CD4-positive, alpha-beta T cell treated with Interleukin-17A for 4 hours (primary cell): ENCODE measurements at places on chromosomes 7 and 10.

DNA sequence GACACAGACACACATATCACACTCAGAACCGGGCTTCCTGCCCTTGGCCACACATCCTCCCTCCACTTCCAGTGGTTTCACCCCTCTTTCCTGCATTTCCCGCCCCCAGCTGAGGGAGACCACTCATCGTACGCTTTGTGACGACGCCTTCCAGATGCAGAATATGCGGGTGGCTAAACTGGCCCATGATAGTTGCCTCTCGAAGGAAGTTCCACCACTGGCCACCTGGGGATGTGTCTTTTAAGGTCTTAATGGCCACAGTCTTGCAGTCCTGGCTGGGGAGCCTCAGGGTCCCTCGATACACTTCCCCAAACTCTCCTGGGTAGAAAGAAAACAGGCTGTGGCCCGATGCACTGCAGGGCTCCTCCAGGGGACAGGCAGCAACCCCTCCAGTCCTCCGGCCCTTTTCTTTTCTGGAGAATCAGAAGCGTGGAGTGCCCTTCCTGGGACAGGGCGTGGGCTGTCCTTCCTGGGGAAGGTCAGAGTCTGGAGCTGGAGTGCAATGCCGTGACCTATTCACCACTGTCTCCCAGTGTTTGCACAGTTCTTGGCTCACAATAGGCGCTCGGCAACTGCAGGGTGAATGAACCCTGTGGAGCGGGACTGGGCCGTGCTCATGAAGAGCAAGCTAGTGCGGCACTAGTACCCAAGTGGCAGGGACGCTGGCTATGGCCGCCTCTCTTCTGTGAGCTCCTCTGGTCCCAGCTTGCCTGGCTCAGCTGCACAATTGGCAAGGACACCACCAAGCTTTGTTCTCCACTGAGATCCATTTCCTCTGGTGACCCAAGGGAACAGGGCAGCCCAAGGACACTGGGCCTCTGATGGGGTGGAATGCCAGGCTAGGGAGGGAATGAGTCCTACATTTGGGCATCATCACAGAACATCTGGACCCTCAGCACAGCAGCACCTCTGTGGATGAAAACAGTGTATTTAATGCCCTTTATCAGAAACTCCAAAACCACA, 13.2 kb downstream of the EPHA1 start:
- no peak for DNase-seq

GRCh38 chr10:75607576-75607975, 176.2 kb downstream of the LRMDA start:
- no peak for DNase-seq

GRCh38 chr7:38880454-38880853, 28.5 kb downstream of the VPS41 start:
- no peak for DNase-seq

GRCh38 chr7:70539205-70539604, 592.7 kb upstream of the GALNT17 start:
- no peak for DNase-seq

GRCh38 chr7:104296900-104297299, 31.5 kb upstream of the LHFPL3 start:
- DNase-seq, result no peak

- no peak for DNase-seq
Measured at GRCh38 chr10:126734015-126734414, 63.5 kb upstream of the C10orf90 start.

DNA sequence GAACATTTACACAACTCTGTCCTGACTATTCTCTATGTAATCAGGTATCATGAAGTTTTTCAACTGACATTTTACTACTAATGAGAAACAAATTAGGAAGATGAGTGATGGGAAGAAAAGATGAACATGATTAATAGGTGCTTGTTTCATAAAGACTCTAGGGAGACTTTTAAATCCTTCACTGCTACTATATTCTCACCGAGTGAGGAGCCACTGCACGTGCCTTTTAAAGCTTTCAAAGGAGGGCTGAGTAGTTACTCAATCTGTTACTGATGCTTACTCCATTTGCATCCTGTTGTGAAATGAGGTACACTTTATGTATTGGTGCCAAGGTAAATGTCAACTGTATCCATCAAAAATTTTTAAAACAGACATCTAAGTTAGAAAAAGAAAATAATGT, 1.3 kb upstream of the COMMD3 start:
- DNase-seq, result no peak

- DNase-seq, result peak; percentile 45
Measured at GRCh38 chr7:44618753-44619152, 12.3 kb downstream of the OGDH start.

DNA sequence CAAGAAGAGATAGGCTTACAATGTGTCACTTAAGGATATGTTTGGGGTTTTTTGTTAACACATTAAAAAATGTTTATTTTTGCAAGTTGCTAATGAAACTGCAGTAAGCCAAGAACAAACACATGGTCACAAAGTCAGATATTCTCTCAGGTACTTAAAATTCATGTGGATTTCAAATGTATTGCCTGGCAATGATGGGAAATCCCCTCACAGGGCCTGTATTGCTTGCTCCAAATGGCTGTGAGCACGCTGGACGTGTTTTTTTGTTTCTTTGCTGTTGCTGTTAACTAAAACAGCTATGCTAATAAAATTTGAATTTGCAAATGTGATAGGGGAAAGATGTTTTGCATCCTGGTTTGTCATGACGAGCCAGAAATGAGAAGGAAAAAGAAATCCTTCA, 3.8 kb upstream of the CELF2 start:
- no peak for DNase-seq

GRCh38 chr7:43869867-43870240, 537 bp upstream of the MRPS24 start:
- DNase-seq, result peak; percentile 10

- DNase-seq, result peak; percentile 71
Measured at GRCh38 chr7:100887516-100888290, 1.8 kb downstream of the UFSP1 start.

DNA sequence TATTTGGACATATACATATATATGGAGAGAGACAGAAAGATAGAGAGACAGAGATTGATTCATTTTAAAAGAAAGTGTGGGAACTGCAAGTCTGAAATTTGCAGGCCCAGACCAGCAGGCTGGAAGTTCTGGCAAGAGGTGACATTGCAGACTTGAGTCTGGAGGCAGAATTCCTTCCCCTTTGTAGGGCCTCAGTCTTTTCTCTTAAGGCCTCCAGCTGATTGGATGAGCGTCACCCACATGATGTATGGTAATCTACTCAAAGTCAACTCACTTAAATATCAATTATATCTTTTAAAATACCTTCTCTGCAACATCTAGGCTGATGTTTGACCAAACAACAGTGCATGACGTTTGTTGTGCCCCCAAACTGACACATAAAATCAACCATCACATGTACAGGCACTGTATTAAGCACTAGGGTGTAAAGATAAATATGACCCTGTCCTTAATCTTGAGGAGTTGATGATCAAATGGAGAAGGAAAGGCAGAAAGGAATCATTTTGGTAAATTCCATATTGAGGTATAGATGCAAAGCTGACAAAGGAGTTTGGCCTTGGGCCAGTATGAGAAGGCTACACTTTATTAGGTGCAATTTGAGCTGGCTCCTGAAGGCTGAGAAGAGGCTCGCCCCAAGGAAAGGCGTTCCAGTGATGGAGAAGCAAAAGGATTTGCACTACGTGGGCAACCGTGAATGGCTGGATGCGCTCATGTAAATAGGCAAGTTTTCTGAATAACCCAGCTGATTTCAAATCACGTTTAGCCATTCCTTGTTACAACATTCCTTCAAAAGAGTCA, 52.6 kb downstream of the BPGM start:
- no peak for DNase-seq

GRCh38 chr10:91621483-91622113, 11.3 kb downstream of the PPP1R3C start:
- no peak for DNase-seq

DNA sequence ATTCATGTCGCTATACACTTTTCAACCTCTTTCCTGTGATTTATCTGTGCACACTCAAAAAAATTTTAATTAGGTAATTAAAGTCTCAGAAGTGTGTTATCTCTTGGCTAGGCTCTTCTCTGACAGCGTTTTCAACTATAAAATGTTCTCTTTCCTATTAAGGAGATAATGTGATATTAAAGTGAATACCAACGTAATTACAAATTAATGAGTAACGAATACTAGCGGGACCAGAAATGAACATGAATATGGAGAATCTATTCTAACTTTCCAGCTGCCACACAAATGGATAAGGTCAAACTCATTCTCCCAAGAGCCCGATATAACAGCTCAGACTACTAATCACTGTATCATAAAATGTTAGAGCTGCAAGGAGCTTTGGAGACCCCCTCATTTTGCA, 12.0 kb downstream of the COL1A2 start:
- DNase-seq, result no peak

- no peak for DNase-seq
Measured at GRCh38 chr7:92020636-92021035, 80.0 kb downstream of the AKAP9 start.

DNA sequence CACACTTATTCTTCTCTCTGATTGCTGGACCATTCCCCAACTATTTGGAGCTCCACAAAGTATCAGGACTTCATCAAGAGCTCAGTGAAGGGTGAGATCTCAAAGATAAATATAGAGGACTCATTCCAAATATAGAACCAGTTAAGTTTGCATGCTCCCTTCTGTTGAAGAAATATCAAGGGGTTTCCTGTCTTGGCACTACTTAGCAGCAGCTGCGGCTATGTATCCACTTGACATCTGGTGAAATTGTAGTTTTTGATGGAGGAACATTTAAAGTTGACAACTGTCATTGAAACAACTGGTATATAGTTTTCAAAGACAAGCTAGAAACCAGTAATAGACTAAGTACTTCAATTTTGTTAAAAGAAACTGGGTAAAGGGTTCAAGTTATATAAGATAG, 1.0 kb upstream of the SPAG6 start:
- no peak for DNase-seq

DNA sequence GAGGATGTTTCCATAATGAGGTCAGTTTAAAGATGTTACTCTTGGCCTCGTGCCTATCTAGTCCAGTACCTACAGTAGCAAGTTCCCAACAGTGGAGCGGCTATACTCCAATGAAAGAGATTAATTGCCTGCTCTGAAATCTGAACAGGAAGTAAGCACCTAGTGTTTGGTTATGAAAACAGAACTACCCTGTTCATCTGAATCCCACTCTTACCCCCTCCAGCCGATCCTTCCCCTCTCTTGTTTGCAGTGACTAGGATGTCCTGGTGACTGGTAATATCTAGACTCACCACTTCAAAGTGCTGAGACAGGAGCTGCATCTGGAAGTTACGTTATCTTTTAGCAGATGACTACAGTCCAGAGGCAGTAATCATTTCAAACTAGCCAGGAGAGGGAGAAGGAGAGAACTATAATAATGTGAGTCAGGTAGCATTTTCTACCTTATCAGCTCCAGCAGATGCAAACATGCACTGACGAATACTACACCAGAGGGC, 666.7 kb upstream of the NRP1 start:
- no peak for DNase-seq

DNA sequence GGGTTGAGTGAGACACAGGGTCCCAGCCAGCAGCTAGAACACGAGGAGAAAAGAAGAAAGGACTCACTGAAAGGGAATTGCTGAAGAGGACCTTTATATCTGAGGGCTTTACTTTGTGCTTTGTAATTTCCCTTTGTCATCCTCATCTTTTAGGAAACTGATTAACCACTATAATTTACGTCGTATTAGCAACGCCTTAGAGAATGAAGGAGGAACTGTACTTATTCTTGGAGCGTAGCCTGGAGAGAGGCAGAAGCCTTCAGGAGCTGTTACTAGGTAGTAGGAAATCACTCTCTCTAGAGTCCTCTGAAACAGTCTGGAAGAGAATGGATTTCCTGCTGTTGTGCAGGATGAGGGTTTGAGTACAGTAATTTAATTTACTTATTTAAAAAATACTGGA, 101.0 kb upstream of the STEAP1B start:
- DNase-seq, result no peak

DNA sequence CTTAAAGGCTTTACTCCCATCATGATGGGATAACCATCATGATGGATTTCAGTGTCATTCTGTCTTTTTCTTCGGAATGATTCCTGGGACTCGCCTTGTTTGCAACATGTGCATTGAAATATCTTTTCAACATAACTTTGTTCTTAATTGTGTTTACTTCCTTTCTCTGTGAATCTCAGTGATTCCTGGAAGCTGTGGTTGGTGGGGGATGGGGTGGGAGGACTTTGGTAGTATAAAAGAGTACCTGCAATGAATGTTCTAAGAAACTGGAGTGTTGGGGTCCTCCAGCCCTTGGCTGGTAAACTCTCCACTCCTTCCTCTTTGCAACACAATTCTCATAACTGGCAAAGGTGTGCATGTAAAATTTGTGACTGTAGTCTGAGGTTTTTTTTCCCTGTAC, 11.5 kb upstream of the SH2D4B start:
- peak; percentile 55 for DNase-seq

- no peak for DNase-seq
Measured at GRCh38 chr7:25839084-25839769, 312.8 kb upstream of the NFE2L3 start.

DNA sequence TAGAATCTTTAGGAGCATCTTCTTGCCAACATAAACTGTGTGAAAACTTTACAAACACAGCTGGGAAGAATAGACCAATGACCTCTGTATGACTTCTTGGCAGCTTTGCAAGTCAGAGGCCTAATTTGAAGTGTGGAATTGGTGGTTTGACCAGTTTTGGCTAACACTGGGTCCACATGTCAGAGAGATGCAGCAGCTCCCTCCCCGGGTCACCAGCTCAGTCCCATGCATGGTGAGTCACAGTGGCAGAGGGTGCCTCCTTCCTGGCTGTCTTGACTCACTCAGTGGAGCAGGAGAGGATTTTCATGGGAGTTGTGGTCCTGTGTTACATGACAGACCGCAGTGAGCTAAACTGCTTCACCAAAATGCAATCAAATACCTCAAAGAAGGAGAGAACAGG, 8.2 kb upstream of the STARD3NL start:
- no peak for DNase-seq

DNA sequence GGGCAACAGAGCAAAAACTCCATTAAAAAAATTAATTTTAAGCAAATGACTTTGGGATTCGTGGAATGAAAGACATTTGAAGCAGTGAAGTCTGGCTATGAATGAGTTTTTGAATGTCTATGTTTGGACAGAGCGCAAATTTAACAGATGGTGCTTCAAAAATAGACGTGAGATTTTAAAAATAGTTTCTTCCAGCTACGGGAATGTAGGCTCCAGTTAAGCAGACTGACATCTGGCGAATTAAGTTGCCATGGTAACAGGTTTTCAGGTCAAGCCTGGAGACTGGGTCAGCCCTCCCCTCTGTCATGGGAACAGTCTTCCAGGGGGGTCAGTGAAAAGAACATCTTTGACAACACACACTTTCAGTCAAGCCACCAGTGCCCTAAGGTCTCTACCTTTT, 62.0 kb downstream of the MYOF start:
- no peak for DNase-seq

- DNase-seq, result no peak
Measured at GRCh38 chr7:29843093-29843492, 36.8 kb downstream of the WIPF3 start.

GRCh38 chr7:8236780-8237407, 25.1 kb downstream of the ICA1 start:
- DNase-seq, result no peak

DNA sequence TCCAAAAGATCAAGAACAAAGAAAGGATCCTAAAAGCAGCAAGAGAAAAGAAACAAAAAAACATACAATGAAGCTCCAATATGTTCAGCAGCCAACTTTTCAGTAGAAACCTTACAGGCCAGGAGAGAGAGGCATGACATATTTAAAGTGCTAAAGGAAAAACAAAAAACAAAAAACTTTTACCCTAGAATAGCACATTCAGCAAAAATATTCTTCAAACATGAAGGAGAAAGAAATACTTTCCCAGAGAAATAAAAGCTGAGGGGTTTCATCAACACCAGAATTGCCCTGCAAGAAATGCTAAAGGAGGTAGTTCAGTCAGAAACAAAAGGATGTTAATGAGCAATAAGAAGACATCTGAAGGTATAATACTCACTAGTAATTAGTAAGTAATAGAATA, 753.5 kb upstream of the POT1 start:
- no peak for DNase-seq
